ENCODE measurements at places on chromosomes 6 and 20.

- no peak for DNase-seq
Observed at GRCh38 chr6:16450821-16451220, 212.4 kb downstream of the GMPR start.

- no peak for DNase-seq
Observed at GRCh38 chr6:1773700-1774099, 164.0 kb downstream of the FOXC1 start.

- no peak for DNase-seq
Observed at GRCh38 chr6:157514659-157515496, 133.9 kb downstream of the ZDHHC14 start.

DNA sequence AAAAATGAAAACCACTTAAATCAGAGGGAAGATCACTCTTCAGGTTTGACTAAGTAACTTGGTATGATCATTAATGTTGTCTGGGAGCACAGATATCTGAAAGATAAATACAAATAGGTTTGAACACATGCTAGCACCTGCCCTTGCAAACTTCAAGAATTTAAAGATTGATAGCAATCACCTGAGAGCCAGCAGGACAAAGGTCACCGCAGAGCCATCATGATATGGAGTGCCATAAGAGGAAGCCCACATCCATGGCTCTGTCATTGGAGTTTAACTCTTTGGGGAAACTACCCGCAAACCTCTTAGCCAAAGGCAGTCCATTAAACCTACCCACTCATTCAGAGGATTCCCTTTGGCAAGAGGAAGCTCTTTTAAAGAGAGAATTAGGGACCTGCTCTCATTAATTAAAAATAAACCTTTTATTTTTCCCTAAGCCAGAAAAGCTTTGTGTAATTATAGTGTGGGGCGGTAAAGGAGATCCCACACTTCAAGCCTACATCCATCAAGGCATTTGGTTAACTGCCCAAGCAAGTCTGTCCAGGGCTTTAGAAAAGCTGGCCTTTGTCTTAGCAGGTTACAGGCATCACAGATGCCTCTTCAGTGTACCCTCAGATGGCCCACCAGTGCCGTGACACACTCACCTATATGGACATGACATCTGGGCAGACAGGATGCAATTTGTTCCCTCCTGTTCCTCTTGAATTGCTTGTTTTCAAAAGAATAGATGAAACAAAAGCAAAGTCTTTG, 73.0 kb downstream of the SASH1 start:
- DNase-seq: no peak

- DNase-seq: peak; percentile 39
Observed at GRCh38 chr20:1881240-1881835, 13.9 kb upstream of the SIRPA start.

GRCh38 chr6:145882121-145882531, 67.5 kb upstream of the FBXO30 start:
- DNase-seq: no peak

- DNase-seq: no peak
Observed at GRCh38 chr20:8153281-8153908, 21.3 kb downstream of the PLCB1 start.

GRCh38 chr6:37433657-37434271, 743 bp downstream of the CMTR1 start:
- no peak for DNase-seq

DNA sequence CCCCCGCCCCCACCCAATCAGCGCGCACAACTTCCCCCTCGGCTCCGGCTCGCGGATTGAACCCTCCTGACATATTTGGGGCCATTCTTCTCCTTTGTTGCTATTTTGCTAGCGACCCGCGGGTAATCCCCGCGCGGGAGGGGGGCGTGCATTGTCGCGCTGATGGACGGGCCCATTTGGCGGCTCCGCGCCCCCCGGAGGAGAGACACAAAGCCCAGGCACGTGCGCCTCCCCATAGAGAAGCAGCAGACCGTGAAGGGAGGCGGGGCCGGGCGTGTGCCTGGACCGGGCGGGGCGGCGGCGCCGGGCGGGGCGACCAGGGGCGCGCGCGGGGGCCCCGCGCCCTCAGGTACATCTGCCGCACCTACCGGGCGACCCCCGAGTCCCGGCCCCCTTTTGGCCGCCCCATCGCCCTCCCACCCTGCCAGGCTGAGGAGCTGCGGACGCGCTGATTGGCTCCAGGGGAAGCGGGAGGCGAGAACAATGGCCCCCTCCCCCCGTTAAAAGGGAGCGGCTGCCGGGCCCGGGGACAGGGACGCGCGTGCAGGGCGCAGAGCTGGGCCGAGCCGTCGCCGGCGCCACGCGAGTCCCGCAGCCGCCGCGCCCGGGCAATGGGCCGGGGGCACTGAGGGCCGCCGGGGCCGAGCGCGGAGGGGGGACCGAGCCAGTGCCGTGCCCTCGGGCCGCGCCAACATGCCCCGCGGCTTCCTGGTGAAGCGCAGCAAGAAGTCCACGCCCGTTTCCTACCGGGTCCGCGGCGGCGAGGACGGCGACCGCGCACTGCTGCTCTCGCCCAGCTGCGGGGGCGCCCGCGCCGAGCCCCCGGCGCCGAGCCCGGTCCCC, at the start of gene INSM1:
Gene INSM1, plus strand, starts transcription at position 530 of the 843 bp plus-strand sequence. Its CDS starts 164 bp downstream, at position 694.
- DNase-seq: peak; percentile 51

DNA sequence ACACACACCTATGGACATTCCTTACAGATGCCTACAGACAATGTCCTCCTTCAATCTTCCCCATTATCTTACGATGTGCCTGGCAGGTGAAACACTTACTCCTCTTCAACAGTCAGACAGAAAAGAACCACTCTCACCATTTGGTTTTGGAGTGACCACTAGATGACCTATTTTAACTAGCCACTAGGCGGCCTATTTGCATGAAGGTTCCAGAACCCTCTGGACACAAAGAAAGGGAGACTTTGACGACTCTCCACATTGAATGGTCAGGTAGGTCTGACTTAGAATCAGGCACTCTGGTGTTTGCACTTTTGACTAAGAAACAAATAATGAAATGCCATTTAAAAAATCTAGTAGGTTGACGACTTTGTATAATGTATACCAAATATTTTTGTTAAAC, 42.0 kb downstream of the PNLDC1 start:
- no peak for DNase-seq

DNA sequence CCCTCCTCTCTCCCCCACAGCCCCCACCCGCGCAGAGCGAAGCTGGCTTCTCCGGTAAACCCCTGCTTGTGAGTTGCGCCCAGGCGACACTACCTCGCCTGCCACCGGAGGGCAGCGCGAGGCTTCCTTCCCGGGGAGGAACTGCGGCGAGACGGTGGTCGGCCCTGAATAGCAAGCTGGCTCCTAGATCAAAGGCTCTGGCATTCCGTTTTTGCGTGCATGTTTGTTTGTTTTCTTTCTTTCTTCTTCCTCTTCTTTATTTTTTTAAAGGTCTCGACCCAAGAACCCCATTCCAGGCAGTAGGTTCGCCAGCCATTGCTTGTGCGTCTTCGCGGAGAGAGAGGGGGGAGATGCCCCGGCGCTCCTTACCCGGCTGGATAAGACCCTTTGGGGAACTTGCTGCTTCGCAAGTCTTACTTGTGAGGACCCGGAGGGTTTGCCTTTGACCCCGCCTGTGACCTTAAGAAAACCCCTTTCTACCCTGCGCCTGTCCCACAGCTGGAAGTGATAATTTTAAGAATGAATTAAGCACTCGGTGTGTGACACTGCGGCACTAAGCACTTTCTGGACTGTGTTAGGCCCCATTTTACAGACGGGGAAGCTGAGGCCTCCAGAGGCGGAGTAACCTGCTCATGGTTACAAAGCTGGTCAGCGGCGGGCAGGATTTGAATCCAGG, 92.7 kb upstream of the SIRPA start:
- peak; percentile 68 for DNase-seq

DNA sequence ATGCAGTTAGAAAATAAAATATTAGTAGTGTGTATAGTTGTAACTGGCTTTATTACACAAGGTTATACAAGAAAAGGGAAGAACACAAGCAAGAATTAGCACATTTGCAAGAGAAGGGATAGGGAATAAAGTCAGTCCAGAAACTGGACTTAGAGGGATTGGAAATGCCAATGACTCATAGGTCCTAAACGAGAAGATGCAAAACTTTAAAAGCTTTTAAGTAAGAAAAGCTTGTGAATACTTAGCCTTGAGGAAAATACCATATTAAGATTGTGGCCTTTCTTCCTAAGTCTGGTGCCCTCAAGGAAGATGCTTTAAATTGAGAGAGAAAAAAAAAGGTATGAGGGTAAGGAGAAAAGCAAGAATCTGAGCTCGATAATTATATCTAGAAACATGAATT, 102.3 kb upstream of the MCHR2 start:
- DNase-seq: no peak

DNA sequence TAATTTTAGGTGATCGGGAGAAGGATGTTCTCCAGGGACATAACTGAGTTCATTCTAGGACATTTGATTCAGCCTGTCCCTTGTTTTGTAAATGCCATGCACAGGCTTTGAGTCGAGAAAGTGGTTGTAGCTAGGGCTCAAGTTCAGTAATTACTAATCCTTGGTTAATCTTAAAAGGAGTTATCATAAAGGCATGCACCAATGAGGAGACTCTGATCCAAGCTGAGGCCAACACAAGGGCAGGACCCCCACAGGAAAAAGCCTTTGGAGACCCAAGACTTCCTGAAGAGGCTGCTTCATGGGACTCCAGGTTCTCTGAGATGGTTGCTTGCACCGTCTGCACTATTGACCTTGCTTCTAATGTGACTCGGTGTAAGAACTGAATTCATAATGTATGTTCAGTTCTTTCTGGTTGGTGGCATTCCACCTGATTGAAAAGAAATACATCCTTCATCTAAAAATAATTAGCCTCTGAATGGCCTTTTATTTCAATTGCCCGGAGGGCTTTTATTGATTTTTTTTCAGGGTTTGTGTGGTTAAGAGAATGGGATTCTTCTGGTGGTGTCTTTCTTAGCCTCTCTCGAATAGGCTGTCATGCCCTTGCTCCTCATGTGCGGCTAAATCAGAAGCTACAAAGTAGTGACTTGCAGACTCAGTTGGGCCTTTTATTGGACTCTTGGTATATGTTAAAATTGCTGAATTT, 201.7 kb upstream of the PLCB4 start:
- DNase-seq: no peak

- DNase-seq: no peak
Observed at GRCh38 chr6:151614630-151615029, 120.8 kb downstream of the CCDC170 start.

GRCh38 chr20:3842348-3842930, 4.2 kb upstream of the MAVS start:
- no peak for DNase-seq

DNA sequence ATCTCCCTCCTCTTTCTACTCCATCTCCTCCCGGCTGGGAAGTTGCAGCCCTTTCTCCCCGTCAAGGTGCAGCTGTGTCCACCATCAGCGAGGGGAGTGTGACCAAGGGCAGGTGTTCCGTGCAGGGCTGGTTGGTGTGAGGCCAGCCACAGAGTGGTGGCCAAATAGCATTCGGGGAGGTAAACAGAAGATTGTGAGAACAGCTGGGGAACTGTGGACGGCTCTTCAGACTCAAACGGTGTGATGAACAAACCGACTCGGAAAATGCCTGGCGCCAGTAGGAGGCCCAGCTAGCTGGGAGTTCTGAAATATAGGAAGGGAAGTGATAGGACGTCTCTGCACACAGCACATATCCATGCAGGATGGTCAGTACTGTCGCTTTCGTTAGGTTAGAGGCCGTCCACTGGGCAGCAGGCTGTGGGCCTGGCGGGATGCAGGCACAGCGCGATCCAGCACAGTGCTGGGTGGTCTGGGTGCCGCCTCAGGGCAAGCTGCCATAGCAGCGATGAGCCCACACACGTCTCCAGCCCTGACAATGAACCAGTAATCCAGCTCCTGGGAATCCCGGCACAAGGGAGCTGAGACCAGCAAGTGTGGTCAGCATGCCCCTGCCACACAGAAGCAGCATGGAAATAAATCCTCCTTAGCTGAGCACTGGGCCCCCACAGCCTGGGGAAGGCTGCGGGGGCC, 258.1 kb downstream of the TAF4 start:
- DNase-seq: no peak

DNA sequence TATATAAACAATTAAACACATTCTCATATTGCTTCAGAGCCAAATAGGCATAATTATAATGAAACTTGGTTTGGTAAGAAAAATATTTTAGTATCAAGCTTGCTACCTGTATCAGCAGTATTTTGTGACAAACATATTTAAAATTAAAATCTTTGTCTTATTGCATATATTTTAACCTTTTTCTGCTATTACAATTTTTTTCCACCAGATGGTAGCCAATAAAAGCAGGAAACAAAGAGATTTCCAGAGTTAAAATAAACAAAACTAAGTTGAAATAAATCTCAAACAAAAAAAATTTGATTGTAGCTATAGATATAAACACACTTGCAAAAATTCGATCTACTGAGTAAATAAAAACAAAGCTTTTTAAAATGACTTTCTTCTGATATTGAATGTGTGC, 491.3 kb upstream of the GJE1 start:
- DNase-seq: no peak
